ENCODE measurements at places on chromosomes 5 and 9.
A peak's percentile ranks its signal among the peaks of the same experiment; 100 is the strongest.

- no peak for DNase-seq
These were observed 228.2 kb downstream of the SYK start for GRCh38 chr9:91029650-91030361.

DNA sequence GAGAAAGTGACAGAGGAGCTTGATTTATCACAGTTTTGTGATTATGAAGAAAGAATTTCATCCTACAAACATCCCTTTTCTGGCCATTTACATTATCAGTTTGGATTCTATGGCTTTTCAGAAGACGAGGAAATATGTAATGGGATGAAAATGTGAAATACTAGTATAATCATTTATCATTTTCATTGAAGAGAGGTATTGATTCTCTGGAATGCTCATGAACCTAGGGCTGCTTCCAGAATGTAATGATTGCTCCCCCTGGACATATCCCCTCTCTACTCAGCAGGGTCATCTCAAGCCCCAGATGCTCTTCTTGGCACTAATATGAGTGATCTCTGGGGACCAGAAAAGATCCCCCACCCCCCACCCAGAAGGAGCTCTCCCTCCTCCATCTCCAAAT lies 106.7 kb upstream of the ZNF618 start:
- no peak for DNase-seq

DNA sequence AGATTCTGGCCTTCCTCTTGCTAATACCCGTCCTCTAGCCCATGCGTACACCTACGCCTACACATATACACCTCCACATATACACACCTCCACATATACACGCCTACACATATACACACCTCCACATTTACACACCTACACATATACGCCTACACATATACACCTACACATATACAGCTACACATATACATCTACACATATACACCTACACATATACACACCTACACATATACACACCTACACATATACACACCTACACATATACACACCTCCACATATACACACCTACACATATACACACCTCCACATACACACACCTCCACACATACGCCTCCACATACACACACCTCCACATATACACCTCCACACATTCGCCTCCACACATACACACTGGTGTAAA lies 27.2 kb downstream of the AK3 start:
- DNase-seq, result no peak

DNA sequence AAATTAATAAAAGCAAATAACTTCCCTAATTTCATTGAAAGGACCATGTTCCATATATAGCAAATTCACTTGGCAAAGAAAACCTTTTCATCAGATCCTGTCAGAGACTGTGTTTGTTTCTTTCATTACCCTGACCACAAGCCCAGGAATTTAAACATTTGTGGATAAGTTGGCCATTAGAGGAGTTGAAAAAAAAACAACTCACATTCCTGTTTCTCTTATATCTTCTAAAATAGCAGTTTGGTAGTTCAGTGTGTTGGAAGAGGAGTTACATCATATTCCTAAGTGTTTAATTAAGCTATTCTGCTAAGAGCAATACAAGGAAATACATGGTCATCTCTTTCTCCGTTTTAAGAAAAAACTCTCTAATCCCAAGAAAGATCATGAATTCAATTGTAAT lies 505.6 kb downstream of the TLE1 start:
- peak; percentile 76 for DNase-seq

DNA sequence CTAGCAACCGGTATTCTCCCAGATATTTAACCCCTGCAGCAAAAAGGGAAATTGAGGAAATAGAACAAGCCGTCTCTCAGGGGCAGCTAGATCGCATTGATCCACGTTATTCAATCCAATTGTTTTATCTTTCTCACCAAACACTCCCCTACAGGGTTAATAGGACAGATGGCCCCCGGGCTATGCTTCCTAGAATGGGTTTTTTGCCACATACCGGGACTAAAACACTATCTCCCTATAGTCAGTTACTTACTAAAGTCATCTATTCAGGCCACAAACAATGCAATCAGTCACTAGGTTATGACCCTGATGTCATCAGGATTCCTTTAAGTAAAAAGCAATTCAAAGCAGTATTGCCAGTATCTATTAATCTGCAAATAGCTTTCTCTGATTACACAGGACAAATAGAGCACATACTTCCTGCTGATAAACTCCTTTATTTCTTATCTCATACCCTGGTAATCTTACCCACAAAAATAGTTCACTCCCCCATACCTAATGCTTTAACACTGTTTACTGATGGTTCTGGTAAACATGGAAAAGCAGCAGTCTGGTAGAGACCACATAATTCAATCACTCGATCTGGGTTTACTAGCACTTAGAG lies 159.0 kb downstream of the CPLANE1 start:
- DNase-seq, result no peak

GRCh38 chr9:114366334-114367128 lies 21.3 kb downstream of the AKNA start:
- DNase-seq, result peak; percentile 93

DNA sequence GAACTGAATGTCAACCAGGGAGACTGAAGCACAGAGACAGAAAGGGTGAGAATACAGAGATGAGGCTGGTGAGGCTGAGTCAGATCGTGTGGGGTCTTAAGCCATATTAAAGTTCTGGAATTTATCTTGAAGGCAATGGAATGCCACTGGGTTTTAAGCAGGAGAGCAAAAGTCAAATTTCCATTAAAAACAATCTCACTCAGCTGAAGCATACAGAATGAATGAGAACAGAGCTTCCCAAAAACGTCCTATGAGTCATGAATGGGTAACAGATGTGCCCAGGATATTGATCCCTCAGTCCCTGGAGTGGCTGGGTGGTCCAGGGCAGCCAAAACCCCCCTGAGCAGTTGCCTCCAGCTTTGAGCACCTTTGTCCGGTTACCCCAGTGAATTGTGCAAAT lies 44.9 kb downstream of the PFDN1 start:
- peak; percentile 90 for DNase-seq

GRCh38 chr9:38718148-38718547 lies 1.8 kb downstream of the FAM240B start:
- DNase-seq, result no peak

- no peak for DNase-seq
These were observed 556.2 kb downstream of the TLE4 start for GRCh38 chr9:80127920-80128319.

GRCh38 chr5:109929911-109930310 lies 240.2 kb downstream of the MAN2A1 start:
- peak; percentile 7 for DNase-seq

- DNase-seq, result no peak
These were observed 26.7 kb downstream of the LHX2 start for GRCh38 chr9:124038239-124038638.

DNA sequence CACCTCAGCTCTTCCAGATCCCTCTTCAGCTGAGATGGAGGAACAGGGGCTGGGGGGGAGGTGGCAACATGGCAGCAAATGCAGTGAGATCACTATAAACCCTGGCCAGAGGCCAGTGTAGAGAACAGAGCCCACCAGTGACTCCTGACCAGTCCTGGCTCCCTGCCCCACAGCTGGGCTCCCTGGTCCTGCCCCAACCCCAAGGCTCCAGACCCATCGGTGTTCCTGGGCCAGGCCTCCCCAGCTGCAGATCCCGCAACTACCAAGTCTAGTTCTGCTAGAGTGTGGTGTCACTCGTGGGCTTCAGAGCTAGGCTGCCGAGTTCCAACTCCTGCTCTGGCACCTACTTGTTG lies 16.8 kb downstream of the AKNA start:
- DNase-seq, result no peak

GRCh38 chr5:39698838-39699560 lies 274.2 kb upstream of the DAB2 start:
- DNase-seq, result peak; percentile 8

DNA sequence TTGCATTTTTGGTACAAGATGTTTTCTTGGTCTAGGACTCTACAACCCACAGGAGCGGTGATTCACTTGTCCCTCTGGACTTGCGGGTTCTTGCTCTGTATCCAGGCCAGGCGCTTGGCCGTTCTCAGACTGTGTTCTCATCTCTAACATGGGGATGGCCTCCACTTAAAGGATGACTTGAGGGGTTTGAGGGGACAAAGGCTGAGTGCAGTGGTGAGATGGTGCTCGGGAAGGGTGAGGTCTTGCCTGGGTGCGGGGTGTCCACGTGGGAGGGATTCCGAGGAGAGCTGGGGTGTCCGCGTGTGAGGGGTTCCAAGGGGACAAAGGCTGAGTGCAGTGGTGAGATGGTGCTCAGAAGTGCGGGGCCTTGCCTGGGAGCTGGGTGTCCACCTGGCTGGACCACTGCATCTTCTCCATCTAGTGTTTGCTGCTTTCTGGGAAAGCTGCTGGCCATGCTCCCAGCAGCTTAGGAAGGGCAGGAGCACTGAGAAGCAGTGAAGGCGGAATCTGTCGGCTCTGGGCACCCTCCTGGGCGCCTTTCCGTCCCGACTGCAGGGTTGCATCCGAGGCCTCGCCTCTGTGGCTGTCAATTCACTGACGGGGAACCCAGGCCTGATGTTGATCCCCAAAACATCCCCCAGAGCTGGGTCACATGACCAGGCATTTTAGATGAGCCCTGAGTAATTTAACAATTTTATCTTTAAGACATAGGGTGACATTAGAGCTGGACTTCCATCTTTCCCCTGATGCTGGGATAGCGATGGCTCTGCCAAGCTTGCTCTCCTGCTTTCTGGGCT lies 280.5 kb upstream of the IRX4 start:
- no peak for DNase-seq

GRCh38 chr5:56813302-56813701 lies 2.0 kb upstream of the MAP3K1 start:
- DNase-seq, result no peak

GRCh38 chr5:140012443-140012842 lies 30.7 kb downstream of the NRG2 start:
- no peak for DNase-seq

GRCh38 chr9:68867066-68867465 lies 146.8 kb downstream of the PRKACG start:
- no peak for DNase-seq

DNA sequence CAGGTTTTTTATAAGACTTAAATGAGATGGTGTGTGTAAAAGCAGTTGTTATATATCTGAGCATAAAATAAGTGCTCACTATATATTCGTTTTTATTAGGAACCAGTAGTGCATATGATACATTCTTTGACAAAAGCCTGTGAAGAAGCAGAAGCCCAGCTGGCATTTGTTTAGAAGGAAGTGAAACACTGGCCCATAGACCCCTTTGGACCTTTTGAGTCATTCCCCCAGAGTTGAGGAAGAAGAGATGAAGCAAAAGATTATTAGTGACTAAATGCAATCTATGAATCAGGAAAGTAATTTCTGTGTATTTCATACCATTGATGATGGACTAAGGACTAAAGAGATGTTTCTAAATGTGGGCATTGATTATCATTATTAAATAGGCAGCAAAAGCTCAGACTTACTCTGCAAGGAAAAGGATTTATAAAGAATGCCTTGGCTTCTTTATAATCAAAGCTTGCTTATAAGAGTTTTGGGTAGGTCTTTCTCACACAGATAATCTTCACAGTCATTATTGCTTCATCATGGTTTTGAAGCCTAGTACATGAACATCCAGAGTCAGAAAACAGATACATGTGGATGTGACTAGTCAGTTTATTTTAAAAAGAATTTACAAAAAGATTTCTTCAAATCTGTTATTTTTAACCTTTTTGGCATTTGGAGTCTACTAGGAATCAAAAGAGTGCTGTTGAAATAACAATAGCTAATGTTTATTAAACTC lies 16.9 kb upstream of the FER start:
- no peak for DNase-seq

- no peak for DNase-seq
These were observed 25.9 kb downstream of the SRP19 start for GRCh38 chr5:112886975-112887374.

GRCh38 chr5:65577141-65577540 lies 14.0 kb downstream of the PPWD1 start:
- no peak for DNase-seq

- DNase-seq, result no peak
These were observed 37.2 kb downstream of the RXRA start for GRCh38 chr9:134363450-134363849.

GRCh38 chr5:103101079-103101750 lies 18.7 kb downstream of the GIN1 start:
- DNase-seq, result no peak

DNA sequence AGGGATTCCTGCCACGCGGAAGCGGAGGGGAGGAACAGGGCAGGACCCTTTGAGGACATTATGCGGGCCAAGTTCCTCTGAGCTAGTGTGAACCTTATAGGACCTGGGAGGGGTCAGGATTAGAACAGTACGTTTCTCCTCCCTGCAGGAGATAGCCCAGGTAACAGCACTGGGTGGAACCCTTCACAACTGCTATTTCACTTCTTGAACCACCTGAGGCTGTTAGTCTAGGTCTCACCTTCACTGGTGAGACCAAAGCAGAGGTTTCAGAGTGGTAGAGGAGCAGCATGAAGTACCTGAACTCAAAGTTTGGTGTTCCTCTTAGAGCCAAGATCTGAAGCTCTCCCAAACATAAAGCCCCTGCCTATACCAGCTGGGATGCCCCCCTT lies 832 bp downstream of the EIF4EBP3 start:
- no peak for DNase-seq

- DNase-seq, result peak; percentile 43
These were observed 9.2 kb downstream of the ARL15 start for GRCh38 chr5:54301220-54301619.

DNA sequence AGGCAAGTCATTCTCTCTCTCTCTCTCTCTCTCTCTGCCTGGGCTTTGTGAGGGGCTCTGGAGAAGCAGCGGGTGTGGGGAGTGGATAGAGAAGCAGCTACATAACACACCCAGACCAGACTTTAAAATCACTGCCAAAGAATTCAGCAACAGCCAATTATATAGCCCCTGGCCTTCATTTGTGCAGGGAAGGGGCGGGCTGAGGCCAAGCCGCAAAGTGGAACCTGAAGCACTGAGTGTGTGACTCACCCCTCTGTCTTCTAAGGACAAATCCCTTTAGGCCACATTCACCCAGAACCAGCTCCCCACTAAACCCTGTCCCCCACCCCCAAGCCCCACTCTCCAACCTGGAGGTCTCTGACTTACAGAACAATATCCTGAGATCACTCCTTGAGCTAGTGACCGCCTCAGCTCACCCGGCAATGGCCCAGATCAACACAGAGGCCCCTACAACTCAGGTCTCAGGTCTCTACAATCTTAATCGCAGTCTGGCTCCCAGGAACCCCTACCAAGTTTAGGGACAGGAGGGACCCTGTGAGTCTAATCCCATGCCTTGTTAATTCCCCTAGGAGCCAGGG lies 6.0 kb downstream of the B4GALT1 start:
- DNase-seq, result peak; percentile 98

GRCh38 chr5:17218353-17219005 lies 1.0 kb downstream of the BASP1 start:
- DNase-seq, result peak; percentile 85

Data from fibroblast of skin of scalp (primary cell).